ENCODE measurements at places on chromosomes 12 and 14.

DNA sequence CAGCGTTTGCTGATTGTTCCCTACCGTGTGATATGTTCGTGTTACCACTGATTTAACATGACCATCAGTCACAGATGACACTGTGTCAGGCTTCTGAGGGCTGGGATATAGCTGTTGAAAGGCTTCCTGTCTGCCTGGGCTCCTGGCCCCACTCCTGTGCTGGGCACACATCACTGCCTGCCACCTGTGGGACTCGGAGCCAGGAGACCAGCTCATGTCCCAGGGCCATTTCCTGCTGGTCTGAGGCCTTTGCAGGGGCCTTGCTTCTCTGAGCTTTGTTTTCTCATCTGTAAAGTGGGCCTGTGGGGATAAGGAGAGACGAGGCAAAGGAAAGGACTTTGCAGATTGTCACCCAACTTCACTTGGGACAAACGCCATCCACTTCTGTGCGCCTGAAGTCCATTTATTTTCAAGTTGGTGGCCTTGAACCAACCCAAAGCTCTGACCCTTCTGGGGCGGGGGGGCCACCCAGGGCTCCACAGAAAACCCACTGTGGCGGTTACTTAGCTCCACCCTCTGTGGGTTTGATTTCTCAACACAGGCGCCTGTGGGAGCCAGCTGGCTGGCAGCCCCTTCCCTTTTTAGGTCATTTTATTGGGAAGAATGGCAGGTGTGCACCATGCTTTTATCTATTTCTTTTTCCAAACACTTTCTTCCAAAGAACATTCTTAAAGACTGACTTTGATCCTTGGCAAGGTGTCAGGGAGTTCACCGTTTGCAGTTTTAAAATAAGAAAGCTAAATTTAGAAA lies 54.1 kb downstream of the BEGAIN start:
- peak; percentile 21 for DNase-seq

DNA sequence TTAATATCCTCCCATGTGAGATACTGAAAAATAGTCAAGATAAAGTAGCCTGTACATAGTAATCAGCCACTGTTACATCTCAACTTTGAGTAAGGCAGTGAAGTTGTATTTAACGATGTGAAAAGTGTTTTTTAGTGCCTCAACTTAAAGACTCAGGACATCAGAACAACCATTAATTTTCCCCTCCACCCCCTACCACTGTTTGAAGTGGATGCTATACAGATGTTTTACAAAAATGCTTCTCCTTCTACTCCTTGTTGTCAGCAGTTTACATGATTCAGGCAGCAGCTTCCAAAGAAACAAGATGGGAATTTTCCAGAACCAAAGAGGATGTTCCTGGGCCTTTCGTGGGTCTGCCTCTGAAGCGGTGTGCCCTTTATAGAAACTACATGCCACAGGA lies 143.6 kb downstream of the RPAP3 start:
- DNase-seq, result no peak

GRCh38 chr12:82832096-82832495 lies 145.4 kb downstream of the TMTC2 start:
- DNase-seq, result no peak

- no peak for DNase-seq
Observed at GRCh38 chr14:63652406-63652805, 10.7 kb upstream of the WDR89 start.

DNA sequence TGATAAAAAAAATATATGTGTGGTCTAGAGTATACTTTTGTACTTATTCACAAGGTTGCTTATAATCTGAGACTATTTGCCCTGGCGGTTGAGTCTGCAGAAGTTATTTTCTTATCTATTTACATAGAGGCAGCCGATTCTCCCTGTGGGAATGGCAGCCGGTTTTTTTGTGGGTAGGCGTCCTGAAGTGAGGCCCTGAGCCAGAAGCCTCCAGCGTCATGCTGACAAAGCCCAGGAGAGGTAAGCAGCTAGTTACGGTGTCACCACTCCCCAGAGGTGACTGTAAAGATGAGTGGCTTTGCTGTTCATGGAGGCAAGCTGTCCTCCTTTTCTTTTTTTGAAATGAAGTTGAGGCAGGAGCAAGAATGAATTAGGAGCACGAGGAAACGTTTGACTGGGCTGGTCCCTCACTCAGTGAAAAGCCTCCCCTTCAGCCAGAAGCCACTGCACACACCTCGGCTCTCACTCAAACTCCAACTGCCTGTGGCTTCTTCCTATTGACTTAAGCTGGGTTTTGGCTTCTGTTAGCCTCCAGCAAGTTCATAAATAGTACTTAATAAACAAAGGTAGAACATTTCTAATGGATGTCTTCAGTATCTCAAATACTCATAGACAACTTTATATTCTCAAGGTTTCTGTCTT lies 21.5 kb downstream of the PAX9 start:
- no peak for DNase-seq

DNA sequence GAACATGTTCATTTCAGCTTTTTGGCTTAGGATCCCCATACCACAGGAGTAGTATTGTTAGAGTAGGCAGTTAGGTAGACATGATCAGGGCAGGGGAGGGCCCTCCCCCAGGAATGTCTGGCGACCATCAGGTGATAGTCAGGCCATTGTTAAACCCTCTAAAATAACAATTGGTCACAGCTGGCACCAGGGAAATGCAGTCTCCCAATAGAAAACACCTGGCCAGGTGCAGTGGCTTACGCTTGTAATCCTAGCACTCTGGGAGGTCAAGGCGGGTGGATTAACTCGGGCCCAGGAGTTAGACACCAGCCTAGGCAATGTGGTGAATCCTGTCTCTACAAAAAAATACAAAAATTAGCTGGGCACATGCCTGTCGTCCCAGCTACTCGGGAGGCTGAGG lies 187.1 kb downstream of the MON2 start:
- no peak for DNase-seq

- no peak for DNase-seq
Observed at GRCh38 chr14:80494769-80495168, 283.5 kb upstream of the DIO2 start.

DNA sequence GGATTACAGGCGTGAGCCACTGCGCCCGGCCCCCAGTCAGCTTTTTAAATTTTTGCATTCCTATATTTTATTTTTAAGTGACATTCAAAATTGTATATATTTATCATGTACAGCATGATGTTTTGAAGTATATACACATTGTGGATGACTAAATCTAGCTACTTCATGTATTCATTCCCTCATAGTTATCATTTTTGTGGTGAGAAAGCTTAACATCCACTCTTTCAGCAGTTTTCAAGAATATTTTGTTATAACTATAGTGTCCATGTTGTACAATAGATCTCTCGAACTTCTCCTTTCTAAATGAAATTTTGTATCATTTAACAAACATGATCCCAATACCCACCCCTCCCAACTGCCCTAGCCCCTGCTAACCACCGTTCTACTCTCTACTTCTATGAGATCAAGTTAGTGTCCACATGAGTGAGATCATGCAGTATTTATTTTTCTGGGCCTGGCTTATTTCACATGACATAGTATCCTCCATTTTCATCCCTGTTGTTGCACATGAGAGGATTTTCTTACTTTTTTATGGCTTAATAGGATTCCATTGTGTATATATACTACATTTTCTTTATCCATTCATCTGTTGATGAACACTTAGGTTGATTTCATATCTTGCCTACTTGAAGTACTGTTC lies 8.8 kb upstream of the HEBP1 start:
- DNase-seq, result no peak

DNA sequence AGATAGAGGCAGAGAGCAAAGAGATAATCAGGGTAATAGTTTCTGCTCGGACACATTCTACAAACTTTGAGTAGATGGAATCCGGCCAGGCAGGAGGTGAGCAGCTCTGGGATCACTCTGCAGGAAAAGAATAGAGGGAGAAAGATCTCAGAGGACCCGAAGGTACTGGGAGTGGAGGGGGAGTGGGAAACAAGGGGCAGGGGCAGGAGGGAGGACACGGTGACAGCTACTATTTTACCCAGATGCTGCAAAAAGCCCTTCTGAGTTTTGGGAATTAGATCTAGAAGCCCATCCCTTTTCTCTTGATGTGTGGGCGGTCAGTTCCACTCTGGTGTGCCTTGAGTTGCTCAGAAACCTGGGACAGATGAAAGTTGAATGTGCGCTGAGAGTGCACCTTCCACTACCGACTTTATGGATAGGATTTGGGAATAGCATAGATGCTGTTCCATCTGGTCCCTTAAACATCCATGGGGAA lies 556 bp downstream of the GPRC5A start:
- DNase-seq, result no peak

GRCh38 chr14:87638196-87638595 lies 354.8 kb downstream of the GALC start:
- DNase-seq, result no peak

DNA sequence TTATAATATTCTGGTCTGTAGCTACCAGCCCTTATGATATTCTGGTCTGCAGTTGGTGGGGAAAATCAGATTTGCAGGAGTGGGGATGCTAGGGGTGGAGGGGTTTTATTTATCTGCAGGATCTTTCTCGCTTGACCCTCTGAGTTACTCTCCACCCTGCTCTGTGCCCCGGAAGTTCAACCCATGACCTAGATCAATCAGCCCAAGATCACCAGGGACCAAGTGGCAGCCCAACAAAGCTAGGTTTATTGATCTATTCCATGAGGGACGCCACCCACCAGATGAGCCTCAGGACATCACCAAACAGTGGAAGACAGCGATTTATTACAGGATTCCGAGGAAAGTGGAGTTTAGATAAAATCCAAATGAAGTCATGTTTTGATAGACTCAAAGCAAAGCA lies 25.8 kb upstream of the C12orf76 start:
- no peak for DNase-seq

DNA sequence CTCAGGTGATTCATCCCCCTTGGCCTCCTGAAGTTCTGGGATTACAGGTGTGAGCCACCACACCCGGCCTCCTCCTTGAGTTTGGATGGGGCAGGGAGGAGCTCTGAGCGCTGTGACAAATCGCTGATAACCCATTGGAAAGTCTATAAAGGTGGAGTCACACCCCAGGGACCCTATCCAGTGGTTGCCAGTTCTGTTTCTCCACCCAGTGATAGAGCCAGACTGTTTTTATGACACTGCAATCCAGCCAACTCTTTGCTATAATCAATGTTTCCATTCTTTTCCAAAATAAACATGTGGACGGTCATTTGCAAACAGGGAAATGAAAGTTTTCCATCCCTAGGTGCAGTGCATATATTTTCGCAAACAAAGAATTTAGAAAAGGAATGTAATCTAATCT lies 142.0 kb upstream of the PELI2 start:
- no peak for DNase-seq

DNA sequence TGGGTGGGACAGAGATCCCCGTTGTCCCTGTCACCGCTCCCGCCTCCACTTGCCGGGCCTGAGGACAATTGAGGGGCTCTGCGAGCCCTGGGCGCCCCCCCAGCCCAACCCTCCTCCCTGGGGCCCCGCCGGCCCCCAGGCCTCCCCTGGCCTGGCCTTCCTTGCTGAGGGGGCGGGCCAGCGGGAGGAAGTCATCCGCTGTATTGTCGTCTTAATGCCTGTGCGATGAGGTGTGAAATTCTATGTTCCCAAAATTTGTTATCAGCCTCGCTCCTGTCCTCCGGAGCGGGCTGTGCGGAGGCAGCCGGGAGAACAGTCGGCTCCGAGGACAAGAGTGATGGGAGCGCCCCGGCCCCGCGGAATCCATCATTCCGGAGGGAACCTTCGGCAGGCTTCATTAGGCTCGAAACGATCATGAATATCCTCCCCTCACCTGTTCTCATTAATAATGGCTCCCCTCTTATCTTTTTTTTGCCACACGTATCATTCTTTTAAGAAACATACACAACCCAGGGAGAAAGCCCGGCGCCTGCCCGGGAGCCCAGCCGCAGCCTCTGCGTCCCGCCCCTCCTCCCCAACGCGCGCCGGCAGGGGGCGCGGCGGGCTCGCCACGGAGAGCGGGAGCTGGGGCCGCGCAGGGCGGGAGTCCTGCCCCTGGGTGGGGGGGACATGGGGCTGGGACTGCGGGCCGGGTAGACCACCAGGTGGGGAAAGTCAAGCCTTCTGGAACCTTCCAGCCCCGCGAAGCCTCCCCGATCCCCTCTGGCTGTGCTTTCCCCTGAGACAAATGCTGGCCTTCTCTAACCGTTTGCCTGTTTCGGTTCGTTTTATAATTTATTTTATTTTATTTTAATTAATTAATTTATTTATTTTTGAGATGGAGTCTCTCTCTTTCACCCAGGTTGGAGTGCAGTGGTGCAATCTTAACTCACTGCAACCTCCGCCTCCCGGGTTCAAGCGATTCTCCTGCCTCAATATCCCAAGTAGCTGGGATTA lies 17.1 kb upstream of the DLK1 start:
- no peak for DNase-seq

DNA sequence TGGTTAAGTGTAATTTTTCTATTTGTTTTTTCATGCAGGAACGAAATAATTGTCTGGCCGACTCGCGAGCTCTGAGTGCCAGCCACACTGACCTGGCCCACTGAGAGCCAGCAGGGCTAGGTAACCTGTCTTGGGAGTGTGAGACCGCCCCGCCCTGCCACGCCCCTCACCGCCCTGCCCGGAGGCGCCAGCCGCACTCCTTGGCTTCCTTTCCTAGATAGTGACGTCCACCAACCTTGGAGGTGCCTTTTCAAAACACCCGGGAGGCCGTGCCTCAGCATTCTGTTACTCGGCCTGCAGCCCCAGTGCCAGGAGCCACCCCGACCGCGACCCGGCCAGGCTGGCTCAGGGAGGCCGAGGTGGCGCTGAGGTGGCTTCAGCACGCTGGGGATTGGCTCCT lies 21.7 kb downstream of the XRCC3 start:
- DNase-seq, result no peak

- DNase-seq, result no peak
Observed at GRCh38 chr14:62696331-62696924, 348.8 kb downstream of the KCNH5 start.

DNA sequence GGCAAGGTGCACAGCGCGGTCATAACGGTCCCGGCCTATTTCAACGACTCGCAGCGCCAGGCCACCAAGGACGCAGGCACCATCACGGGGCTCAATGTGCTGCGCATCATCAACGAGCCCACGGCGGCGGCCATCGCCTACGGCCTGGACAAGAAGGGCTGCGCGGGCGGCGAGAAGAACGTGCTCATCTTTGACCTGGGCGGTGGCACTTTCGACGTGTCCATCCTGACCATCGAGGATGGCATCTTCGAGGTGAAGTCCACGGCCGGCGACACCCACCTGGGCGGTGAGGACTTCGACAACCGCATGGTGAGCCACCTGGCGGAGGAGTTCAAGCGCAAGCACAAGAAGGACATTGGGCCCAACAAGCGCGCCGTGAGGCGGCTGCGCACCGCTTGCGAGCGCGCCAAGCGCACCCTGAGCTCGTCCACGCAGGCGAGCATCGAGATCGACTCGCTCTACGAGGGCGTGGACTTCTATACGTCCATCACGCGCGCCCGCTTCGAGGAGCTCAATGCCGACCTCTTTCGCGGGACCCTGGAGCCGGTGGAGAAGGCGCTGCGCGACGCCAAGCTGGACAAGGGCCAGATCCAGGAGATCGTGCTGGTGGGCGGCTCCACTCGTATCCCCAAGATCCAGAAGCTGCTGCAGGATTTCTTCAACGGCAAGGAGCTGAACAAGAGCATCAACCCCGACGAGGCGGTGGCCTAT lies 875 bp downstream of the HSPA2 start:
- no peak for DNase-seq

- no peak for DNase-seq
Observed at GRCh38 chr12:94718114-94718513, 67.8 kb upstream of the TMCC3 start.

GRCh38 chr12:93199831-93200236 lies 177.9 kb upstream of the NUDT4 start:
- no peak for DNase-seq

- no peak for DNase-seq
Observed at GRCh38 chr12:109451400-109451799, 25.7 kb downstream of the KCTD10 start.

- DNase-seq, result peak; percentile 14
Observed at GRCh38 chr14:101472518-101472849, 88.8 kb upstream of the DIO3 start.

GRCh38 chr12:102571889-102572288 lies 91.5 kb upstream of the IGF1 start:
- DNase-seq, result no peak

Data from omental fat pad (tissue), 4 donors.